ENCODE measurements at places on chromosomes 7 and 10.

GRCh38 chr7:115019882-115020605 lies 98.2 kb downstream of the MDFIC start:
- no peak for DNase-seq

DNA sequence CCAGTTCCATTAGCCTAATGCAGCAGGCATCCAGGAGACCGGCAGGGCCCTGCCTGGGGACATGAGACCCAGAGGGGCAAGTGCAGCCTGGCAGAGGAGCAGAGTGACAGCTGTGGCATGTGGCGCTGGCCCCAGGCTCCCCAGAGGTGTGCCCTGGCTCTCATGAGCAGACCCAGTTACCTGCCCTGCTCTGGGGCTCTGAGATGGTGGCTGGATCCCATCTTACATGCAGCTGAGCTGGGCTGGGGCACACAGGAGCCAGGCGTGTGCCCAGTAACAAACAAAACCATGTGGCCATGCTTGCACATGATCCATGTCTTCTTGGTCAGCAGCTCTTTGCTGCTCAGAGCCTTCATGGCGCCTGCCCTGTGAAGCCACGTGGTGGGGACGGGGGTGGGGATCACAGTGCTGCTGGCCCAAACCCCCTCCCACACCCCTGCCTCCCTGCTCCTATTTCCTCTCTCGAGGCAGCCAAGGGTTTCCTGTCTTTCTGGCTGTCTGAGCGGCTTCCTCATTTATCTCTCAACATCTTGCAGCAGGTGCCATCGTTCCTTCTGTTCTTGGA lies 40.3 kb upstream of the GTF2I start:
- DNase-seq: no peak

- DNase-seq: no peak
Observed at GRCh38 chr10:74813381-74814259, 12.8 kb upstream of the KAT6B start.

GRCh38 chr7:19916046-19916445 lies 142.6 kb upstream of the TMEM196 start:
- no peak for DNase-seq

- DNase-seq: no peak
Observed at GRCh38 chr10:72173619-72174296, 42.1 kb upstream of the ANAPC16 start.

GRCh38 chr7:21910253-21910652 lies 35.4 kb downstream of the CDCA7L start:
- DNase-seq: no peak

GRCh38 chr10:48511066-48511874 lies 93.6 kb downstream of the ARHGAP22 start:
- DNase-seq: no peak

DNA sequence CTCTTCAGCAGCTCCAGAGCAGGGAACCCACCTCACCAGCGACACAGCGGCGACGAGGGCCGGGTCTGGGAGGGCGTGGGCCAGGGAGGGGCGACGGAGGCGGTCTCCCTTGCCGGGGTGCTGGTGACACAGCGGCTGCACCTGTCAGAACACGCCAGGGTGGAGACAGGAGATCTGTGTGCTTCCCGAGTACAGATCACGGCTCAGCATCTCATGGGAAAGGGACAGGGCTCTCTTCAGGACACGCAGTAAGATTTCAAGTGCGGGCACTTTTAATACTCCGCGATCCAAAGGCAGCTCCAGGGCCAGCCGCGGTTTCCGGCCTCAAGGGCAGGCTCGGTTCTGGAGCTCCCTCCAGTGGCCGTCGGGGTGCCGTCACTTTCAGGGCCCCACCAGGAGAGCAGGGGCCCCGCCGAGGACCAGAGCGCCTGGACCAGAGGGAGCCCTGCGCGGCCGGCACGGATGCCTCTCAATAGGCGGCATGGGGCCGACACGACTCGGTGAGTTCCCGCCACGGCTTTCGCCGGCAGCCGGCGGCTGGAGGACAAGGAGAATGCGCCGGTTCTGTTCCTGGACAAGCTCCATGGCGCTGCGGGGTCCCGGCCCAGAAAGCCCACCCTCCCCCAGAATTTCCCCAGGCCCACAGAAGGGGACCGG lies 21.4 kb downstream of the GPR146 start:
- peak; percentile 63 for DNase-seq

DNA sequence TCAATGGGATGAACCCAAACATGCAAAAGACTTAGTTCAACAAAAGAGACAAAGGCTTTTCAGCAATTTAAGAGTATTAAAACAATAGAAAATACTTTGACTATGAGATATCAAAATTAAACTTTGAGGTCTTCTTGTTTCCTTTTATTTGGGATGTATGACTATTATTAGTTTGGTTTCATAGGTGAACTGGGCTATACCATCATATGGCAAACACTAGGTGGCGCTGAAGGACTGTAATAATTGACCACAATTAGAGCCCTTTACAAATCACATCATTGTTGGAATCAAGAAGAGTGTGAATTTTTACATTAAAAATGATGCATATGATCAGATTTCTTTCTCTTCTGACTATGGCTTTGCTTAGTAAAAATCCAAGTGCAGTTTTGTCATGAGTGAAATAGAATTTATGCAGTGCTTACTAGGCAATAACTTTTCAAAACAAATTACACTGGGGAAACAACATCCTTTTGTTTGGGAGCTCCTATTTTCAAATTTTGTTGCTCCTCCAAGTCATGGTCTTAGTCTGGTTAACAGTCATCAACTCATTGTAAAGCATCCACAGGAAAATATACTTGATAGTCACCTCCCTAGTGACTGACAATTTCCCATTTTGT lies 14.7 kb upstream of the NXPH1 start:
- peak; percentile 22 for DNase-seq

GRCh38 chr10:83199374-83199773 lies 939.9 kb upstream of the GHITM start:
- no peak for DNase-seq

GRCh38 chr10:3949711-3950110 lies 164.7 kb upstream of the KLF6 start:
- DNase-seq: no peak

- DNase-seq: peak; percentile 77
Observed at GRCh38 chr7:39623047-39623731, at the start of gene RALA. TSS of gene RALA (plus strand) at chr7:39623572. CDS start at chr7:39686668, 63,096 bp downstream.

- no peak for DNase-seq
Observed at GRCh38 chr10:29751240-29751639, 116.5 kb upstream of the SVIL start.

- DNase-seq: no peak
Observed at GRCh38 chr10:76025124-76025477, 593.7 kb downstream of the LRMDA start.

DNA sequence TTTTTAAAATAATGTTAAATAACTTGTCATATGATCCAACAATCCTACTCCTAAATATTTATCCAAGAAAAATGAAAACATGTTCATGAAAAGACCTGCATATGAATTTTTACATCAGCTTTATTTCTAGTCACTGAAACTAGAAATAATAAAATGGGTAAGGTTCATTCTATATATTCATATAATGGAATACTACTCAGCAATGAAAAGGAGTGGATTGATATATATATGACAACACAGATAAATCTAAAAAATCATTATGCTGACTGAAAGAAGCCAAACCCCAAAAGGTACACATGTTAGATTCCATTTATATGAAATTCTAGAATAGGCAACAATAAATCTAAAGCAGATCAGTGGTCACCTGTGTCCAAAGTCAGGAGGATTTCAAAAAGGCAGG lies 84.9 kb upstream of the PCBD1 start:
- DNase-seq: no peak

GRCh38 chr10:11270135-11270857 lies 252.6 kb downstream of the CELF2 start:
- peak; percentile 85 for DNase-seq

- DNase-seq: no peak
Observed at GRCh38 chr7:156753630-156754029, 113.1 kb downstream of the RNF32 start.

DNA sequence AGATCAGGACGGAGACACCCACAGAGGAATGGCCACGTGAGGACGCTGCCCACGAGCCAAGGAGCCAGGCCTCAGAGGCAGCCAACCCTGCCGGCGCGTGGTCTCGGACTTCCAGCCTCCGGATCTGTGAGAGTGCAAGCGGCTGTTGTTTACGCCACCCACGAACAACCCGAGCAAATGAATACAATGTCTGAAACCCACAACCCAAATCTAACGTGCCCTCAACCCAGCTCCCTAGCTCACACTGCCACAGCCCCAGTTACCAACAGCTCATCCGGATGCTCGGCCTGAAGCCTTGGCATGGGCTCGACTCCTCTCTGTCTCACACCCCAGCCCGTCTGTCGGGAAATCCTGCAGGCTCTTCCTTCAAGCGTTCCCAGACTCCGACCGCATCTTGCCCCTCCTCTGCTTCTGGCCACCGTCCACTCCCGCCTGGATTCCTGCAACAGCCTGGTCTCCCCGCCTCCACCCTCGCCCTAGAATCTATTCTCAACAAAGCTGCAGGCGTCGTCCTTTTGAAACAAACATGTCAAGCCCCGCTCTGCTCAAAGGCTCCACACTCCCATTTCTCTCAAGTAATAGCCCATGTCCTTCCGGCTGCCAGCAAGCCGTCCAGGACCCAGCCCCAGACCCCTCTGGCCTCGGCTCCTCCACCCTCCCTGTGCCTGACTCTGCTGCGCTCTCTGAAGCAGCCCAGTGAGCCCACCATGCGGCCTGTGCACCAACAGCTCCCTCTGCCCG lies 35.3 kb downstream of the STK32C start:
- DNase-seq: no peak

DNA sequence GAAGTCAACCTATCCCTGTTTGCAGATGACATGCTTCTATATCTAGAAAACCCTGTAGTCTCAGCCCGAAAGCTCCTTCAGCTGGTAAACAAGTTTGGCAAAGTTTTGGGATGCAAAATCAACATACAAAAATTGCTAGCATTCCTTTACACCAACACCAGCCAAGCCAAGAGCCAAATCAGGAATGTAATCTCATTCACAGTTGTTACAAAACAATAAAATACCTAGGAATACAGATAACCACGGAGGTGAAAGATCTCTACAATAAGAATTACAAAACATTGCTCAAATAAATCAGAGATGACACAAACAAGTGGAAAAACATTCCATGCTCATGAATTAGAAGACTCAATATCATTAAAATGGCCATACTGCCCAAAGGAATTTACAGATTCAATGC lies 50.4 kb upstream of the ZNF365 start:
- DNase-seq: no peak

- no peak for DNase-seq
Observed at GRCh38 chr7:154867068-154867467, 135.9 kb downstream of the PAXIP1 start.

DNA sequence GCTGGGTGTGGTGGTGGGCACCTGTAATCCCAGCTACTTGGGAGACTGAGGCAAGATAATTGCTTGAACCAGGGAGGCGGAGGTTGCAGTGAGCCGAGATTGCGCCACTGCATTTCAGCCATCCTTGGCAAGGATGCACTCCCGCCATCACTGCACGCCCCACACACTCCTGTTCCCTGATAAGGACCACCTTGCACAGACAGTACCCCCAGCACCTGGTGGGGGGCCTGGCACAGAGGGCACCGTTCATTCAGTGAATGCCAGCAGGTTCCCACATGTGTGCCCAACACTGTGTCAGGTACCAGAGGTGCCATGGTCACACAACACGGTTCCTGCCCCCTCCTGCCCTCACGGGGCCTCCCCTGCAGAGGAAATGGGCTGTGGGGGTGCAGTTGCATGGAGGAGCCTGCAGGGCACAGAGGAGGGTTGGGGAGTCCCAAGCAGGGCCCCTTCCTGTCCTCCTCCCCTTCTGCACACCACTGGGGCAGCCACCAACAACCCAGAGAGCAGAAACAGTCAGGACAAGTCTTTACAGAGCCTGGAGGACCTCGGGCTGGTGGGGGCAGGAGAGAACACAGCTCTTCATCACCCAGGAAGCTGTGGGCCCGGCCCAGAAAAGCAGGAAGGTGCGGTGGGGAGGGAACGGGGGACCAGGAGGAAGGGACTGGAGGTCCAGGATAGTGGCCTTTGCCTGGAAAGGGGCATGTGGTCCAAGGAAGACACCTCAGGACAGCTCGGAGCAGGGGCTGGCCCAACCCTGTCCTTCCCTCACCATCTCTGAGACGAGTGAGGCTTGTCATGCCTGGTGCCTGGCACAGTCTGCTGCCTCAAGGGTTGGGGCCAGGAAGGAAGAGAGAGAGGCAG lies 7.1 kb downstream of the CRYGN start:
- no peak for DNase-seq

- no peak for DNase-seq
Observed at GRCh38 chr7:156004265-156005201, 192.3 kb upstream of the SHH start.

- DNase-seq: no peak
Observed at GRCh38 chr10:109973326-109973829, 34.4 kb upstream of the ADD3 start.

DNA sequence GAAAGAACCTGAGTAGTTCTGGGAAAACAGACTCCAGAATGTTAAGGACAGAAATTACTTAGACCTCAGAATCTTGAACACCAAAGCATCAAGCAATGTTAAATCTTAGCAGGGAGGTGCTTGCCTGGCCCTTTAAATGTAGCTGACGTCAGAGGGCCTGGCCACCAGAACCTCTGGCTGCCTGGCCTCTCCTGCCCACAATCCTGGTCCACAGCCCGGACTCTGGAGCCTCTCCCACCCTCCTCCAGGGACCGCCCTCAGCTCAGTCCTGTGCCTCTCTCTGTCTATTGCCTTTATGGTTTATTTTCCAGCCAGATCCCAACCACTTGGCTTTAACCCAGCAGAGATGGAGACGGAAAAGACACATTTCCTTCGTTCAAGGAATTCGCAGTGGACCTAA lies 42.2 kb upstream of the EGR2 start:
- DNase-seq: no peak

GRCh38 chr7:22972207-22972606 lies 41.7 kb downstream of the HYCC1 start:
- no peak for DNase-seq

GRCh38 chr10:14184841-14185315 lies 145.8 kb downstream of the FRMD4A start:
- no peak for DNase-seq

GRCh38 chr10:120981601-120982391 lies 130.6 kb downstream of the WDR11 start:
- no peak for DNase-seq

DNA sequence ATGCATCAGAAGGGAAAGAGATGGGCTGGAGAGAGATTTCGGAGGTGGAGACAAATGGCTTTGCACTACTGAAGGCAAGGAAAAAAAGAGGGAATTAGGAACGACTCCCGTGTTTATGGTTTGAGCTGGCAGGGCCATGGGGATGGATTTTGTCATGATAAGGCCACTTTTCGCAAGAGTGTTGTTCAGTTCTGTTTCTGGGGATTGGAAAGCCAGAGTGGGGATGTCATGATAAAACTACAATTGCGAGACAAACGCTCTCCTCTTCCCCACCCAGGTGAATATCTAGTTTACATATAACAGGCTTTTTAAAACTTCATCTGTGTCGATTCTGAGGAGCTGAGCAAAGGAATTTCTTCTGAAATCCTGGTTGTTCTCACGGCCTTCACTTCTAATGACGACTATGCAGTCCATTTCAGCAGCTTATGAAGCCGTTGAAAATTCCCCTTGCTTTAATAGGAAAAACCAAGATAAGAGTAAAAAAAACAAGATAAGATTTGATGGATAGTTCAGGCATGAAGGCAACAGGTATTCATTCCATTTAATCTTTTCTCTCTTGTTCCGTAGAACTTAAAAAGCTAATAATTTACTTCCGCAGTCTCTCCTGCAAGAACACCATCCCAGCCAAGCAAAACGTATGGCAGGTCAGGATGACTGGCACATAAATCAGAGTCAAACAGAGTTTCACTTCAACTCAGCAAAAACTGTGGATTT lies 245.6 kb upstream of the PITRM1 start:
- DNase-seq: no peak

GRCh38 chr10:17235136-17235535 lies 7.1 kb downstream of the VIM start:
- no peak for DNase-seq

GRCh38 chr10:132644527-132645246 lies 107.1 kb downstream of the INPP5A start:
- no peak for DNase-seq
